ENCODE measurements at places on chromosomes 7 and 10.

- DNase-seq = peak; percentile 59
These were observed 180.6 kb downstream of the CHCHD3 start for GRCh38 chr7:132901241-132901640.

DNA sequence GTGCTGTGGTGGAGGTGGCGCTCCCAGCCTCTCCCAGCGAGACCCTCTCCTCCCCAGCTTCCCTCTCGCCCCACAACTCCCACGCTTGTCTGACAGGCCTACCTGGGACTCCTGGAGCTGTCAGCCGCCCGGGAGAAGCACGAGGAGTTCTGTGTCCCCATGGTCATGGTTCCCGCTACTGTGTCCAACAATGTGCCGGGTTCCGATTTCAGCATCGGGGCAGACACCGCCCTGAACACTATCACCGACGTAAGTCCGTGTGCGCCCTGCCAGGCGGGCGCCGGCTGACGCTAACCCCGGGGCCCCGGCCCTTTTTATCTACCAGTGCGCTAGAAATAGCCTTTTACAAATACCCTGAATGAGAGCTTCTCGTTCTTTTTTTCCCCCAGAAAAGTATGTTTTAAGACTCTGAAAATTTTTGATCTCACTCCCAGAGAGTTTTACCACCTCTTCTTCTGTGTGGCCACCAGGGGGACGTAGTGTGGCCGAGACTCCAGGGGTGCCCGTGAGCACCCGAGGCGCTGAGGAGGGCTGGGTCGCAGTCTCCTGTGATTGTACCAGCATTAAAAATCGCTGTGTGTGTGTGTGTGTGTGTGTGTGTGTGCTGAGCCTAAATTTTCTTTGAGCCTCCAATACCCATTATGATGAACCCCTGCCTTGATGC lies 52.6 kb downstream of the PFKP start:
- peak; percentile 59 for DNase-seq

DNA sequence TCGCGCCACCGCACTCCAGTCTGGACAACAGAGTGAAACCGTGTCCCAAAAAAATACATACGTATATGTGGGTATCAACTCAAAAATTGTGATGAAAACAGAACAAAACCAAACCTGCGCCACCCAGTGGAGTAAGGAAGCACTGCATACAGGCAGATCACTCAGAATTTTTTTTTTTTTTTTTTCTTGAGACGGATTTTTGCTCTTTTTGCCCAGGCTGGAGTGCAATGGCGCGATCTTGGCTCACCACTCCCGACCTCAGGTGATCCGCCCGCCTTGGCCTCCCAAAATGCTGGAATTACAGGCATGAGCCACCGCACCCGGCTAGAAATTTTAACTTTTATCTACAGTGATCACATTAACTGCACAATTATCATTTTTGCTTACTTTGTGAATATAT lies 9.1 kb upstream of the TMEM236 start:
- peak; percentile 64 for DNase-seq

GRCh38 chr7:32518534-32519140 lies 23.3 kb downstream of the AVL9 start:
- DNase-seq = no peak
